Activated CD8-positive, alpha-beta T cell treated with anti-CD3 and anti-CD28 coated beads, Interleukin-2, amount 10 ng/mL, durations not matched to agents 7 days and 5 days (primary cell): ENCODE measurements at places on chromosomes 7 and 10. TPM values are rescaled to one million over a fixed set of nuclear protein-coding genes. Genes with fewer than 3 reads are reported as not detected.

GRCh38 chr7:132164558-132165125 lies 411.6 kb downstream of the PLXNA4 start:
- H3K27me3 ChIP-seq: no peaks in the 10 kb centered on the region
- H3K4me1 ChIP-seq: no peaks in the 10 kb centered on the region
- H3K27ac ChIP-seq: no peak overlapping the region
- H3K4me3 ChIP-seq: no peak overlapping the region

Gene C10orf53
- total RNA-seq: not detected

- H3K27ac ChIP-seq: no peak overlapping the region
- peak overlapping the region; percentile 71 for H3K4me3 ChIP-seq
- no peaks in the 10 kb centered on the region for H3K36me3 ChIP-seq
- H3K4me1 ChIP-seq: peaks cover 5% of the 10 kb centered on the region
Observed at GRCh38 chr7:65269150-65269856, 104.4 kb upstream of the ZNF92 start.

Gene ADAM12
- 0.60 TPM for total RNA-seq

Gene STEAP4
- not detected for total RNA-seq

DNA sequence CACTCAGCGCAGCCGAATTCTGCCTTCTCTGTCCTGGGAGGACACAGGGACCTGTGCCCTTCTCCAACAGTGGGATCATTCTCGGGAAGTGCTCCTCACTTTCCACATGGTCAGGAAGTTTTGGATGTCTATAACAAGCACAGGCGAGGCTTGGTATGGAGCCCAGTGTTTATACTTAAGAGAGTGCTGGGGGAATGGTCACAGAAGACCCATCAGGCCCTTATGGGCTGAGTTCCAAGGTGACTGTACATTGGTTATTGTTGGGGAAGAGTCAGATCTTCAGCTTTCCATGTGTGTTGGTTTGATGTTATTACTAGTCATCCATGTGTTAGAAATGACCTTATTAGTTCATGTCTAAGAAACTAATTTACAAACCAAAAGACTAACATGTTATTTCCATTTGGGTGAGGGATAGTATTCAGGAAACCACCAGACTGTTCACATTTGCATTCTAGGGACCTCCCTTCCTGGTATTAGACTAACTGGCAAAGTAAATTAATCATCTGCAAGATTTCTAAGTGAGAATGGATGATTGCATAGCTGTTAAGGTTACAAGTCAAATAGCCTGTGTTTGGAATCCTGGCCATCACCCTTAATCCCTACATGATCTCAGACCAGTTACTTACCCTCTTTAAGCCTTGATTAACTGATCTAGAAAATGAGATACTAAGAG lies 834.2 kb downstream of the LRMDA start:
- H3K27ac ChIP-seq: no peak overlapping the region
- no peak overlapping the region for H3K4me3 ChIP-seq
- no peak for DNase-seq
- no peaks in the 10 kb centered on the region for H3K4me1 ChIP-seq

GRCh38 chr7:21059069-21059468 lies 272.4 kb upstream of the SP8 start:
- no peaks in the 10 kb centered on the region for H3K27me3 ChIP-seq
- no peak for DNase-seq
- H3K27ac ChIP-seq: no peak overlapping the region
- H3K4me3 ChIP-seq: no peak overlapping the region
- H3K36me3 ChIP-seq: no peaks in the 10 kb centered on the region

Gene ERVW-1
- not detected for total RNA-seq

DNA sequence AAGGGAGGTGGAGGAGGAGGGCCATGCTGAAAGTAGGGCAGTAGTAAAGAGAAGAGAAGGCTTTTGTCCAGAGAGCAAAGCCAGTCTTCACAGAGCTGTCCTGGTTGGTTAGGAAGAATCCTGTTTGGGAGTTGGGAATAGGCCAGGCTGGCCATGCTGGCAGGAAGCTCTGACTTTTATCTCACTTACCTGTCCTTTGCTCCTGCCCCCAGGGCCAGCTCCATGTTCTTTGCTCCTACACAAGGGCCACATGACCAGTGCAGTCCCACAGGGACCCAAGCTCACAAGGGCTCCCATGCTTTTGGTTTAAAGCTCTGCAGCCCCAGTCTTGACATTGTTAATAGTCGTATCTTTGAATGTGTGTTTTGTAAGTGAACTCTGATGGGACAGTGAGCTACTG lies 161.6 kb upstream of the KMT2E start:
- peaks cover 2% of the 10 kb centered on the region for H3K27me3 ChIP-seq
- no peak for DNase-seq
- no peak overlapping the region for H3K4me3 ChIP-seq
- peaks cover 3% of the 10 kb centered on the region for H3K4me1 ChIP-seq

DNA sequence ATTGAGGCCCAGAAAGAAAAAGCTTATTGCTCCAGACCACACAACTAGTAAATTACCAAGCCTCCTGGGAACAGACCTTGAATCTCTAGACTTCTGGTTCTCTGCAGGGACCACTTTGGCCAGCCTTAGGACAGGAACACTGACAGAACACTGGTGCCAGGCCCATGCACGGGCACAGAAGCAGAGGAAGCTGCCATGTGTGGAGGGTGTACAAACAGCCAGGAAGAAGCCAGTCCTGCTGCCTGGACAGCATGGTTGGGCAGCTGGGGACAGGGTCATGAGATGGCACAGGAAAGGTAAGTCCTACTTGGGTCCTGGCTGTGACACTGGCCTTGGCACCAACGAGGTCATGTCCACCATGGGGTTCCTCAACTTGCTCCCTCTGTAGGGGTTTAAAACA lies 19.2 kb downstream of the MMRN2 start:
- no peak for DNase-seq
- peaks cover under 1% of the 10 kb centered on the region for H3K4me1 ChIP-seq
- no peaks in the 10 kb centered on the region for H3K36me3 ChIP-seq
- peaks cover 3% of the 10 kb centered on the region for H3K27me3 ChIP-seq

GRCh38 chr10:61837755-61838171 lies 63.7 kb upstream of the ARID5B start:
- peaks cover 4% of the 10 kb centered on the region for H3K4me1 ChIP-seq
- H3K27ac ChIP-seq: no peak overlapping the region
- no peak for DNase-seq

DNA sequence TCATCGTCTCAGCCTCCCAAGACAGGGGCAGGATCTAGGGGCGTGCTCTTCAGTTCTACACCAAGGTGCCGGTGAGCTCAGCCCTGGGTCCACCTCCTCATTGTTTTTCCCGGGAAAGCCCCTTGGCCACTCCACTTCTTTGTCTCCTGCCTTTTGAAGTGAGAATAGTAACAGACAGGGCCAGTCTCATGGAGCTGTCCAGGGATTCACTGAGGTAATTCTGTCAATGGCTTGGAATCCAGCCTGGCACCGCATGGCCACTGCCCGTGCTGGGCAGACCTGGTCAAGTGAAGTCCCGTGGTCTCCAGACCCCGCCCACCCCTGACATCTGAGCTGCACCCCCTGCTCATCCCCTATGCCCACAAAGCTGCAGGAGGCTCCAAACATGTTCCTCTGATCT lies 138.9 kb downstream of the TNS3 start:
- no peak overlapping the region for H3K27ac ChIP-seq
- no peak overlapping the region for H3K4me3 ChIP-seq
- no peaks in the 10 kb centered on the region for H3K36me3 ChIP-seq
- H3K4me1 ChIP-seq: no peaks in the 10 kb centered on the region
- no peaks in the 10 kb centered on the region for H3K27me3 ChIP-seq
- no peak for DNase-seq

Gene ARMC3
- total RNA-seq: not detected

DNA sequence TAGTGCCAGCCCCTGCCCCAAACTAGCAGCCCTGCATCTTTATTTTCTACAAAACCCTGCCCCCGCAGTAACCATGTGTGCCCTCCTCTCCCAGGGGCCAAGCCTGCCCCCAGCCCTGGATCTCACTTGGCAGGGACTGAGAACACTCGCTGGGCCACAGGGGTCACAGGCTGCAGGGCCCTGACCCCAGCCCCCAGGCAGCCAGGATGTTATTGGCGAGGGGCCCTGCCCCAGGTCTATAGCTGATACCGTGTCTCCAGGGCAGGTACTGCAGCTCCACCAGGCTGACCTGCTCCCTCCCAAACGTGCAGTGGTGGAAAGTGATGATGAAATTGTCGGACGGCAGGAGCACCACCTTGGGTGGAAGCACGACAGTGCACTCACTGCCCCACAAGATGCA lies 35.9 kb upstream of the TUBB8 start:
- peaks cover 15% of the 10 kb centered on the region for H3K4me1 ChIP-seq
- no peaks in the 10 kb centered on the region for H3K36me3 ChIP-seq
- no peak for DNase-seq
- H3K4me3 ChIP-seq: no peak overlapping the region

DNA sequence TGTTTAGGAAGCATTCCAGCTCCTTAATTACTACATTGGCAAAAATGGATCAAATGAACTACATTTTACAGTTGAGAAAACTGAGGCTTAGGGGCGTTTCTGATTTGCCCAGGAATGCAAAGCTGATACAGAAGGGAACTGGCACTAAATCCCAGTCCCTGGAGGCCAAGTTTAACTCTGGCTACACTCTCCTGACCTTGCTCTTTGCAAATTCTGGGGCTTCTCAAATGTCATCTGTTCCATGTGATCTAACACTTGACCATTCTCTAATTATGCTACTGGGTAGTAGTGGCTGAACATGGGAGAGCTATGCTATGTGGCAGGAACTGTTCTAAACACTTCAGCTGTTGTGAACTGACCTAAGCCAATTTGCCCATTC lies 11.3 kb upstream of the HABP2 start:
- no peak overlapping the region for H3K27ac ChIP-seq
- no peaks in the 10 kb centered on the region for H3K4me1 ChIP-seq
- no peaks in the 10 kb centered on the region for H3K36me3 ChIP-seq
- no peak for DNase-seq

DNA sequence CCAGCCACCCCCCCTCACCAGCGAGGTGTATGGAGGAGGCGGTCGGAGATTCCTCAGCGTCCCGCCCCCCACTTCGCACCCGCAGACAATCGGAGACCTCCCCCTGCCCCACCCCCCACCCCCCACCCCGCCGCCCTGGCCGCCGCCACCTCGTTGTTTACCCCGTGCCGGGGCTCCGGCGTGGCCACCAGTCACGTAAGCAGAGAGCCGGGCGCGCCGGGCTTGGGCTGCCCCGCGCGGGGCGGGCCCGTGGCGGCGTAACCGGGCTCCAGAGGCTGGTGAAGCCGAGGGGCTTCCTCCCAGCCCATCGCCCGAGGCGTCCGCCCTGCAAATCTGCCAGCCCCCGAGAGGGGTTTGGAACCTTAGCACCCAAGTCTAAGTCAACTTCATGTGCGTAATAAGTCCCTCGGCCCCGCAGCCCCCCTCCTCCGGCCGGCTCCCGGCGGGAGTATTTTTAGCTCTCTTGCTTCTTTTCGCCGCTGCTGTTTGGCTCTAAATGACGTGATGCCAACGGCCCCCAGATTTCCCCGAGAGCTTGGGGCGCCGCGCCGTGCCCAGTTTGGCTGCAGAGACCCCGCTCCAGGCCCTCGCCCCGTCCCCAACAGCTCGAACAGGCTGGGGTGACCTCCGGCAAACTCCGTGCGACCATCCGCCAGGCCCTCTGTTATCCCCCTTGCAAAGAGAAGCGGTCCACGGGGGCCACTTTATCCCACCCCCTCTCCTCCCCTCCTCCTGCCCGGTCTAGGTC lies 2.7 kb downstream of the MXI1 start:
- H3K4me1 ChIP-seq: peaks cover 51% of the 10 kb centered on the region
- peaks cover 2% of the 10 kb centered on the region for H3K36me3 ChIP-seq
- H3K27me3 ChIP-seq: peaks cover 22% of the 10 kb centered on the region
- no peak for DNase-seq

DNA sequence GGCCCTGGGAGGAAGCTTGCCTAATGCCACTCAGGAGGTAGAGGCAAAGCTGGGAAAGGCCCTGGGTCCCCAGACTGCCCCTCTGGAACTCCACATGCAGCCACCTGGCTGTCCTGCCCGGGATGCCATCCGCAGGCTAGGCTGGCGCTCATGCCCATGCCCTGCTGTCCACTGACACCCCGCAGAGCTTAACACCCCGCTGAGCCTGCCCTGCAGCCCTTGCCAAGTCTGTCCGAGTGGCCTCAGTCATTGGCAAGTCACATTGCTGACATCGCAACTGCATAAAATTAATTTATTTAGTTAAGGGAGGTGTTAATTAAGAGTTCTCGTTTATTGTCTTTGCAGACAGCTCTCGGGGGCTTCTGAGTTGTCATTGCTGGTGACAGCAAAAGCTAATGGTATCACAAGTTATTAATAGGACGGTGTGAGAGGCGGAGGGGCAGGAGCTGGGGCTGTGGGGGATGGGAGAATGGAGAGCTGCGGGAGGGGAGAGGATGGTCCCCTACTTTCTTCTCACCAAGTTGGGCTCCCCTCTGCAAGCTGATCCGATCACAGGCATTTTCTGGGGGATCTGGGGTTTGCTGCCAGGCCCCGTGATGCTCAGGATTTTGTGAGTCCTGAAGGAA lies 55.6 kb upstream of the PCBD1 start:
- no peak for DNase-seq
- no peaks in the 10 kb centered on the region for H3K4me1 ChIP-seq
- no peak overlapping the region for H3K4me3 ChIP-seq
- no peaks in the 10 kb centered on the region for H3K36me3 ChIP-seq
- H3K27me3 ChIP-seq: peaks cover 3% of the 10 kb centered on the region

Gene ODAD2
- not detected for total RNA-seq

Gene GLI3
- not detected for total RNA-seq
